ENCODE measurements at places on chromosomes 2 and 18.

DNA sequence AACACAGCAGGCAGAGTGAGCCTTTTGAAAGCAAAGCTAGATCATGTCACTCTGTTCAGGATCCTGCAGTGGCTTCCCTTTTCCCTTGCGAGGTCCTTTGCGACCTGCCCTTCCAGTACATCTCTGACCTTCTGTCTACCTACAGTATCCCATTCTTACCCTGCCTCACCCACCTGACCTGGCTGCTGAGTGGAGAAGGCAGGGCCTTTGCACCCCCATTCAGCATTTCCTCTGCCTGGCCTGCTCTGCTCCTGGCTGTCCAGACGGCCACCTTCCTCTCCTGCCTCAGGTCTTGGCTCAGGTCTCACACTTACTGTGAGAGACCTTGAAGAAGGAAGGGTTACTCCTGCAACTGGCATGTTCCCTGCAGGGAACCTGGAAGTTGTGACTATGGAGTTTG lies 77.4 kb downstream of the MAPRE2 start:
- no peak for DNase-seq

- DNase-seq: no peak
Measured at GRCh38 chr2:148623086-148623485, 21.5 kb upstream of the EPC2 start.

DNA sequence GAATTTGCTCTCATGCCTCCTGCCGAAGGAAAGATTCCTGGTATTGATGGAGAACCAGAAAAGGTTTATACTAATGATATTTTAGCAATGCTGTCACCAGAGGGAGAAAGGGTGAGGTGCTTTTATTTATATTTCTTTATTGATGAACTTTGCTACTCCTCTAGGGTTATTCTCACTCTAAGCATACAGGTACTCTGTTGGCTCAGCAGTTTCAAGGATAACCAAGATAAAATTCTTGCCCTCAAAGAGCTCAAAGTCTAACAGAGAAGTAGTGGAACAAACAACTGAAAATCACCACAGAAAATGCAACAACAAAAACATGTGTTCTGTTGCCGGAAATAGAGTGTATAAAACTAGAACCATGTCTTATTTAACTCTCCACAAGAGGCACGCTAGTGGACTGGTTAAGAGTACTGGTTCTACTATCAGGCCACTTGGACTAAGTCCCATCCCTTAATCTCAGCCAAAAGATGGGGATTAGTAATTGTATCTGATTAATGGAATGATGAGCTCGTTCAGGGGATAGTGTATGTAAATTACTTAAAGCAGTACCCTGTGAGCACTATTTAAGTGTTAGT lies 103.6 kb downstream of the DNAH6 start:
- DNase-seq: no peak

DNA sequence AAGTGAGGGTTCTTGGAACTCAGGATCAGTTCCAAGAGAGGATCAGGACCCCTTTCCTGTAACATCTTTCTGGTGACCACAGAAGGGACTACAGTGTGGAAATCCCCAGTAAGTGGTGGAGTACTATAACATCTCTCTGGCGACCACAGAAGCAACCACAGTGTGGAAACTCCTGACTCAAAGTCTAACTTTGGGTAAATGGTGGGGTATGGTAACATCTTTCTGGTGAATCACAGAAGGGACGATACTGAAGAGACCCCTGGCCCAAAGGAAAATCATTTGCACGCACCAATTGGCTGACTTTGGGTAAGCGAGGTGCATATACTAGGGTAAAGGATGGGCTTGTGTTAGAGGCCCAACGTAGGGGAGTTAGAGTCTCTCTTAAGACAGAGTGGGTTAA lies 56.3 kb upstream of the GULP1 start:
- no peak for DNase-seq

DNA sequence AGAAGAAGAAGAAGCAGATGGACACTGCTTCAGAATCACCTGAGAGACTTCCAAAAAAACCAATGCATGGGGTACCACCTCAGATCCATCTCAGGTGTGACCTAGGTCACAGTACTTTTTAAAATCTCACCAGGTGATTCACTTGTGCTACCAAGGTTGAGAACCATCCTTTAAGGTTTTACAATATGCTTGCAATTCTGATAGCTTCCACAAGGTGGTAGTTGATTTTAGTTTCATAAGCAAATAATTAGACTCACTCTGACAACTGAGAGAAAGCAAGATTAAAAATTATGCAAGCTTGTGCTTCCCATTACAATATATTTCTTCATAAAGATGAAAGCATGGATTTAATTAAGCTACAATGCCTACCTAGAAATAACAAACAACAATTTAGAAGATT lies 355.1 kb downstream of the EN1 start:
- DNase-seq: no peak

GRCh38 chr2:30691948-30692828 lies 115.1 kb downstream of the CAPN13 start:
- peak; percentile 52 for DNase-seq

GRCh38 chr18:61891894-61892293 lies 913 bp downstream of the RNF152 start:
- DNase-seq: no peak

- DNase-seq: peak; percentile 25
Measured at GRCh38 chr2:134225173-134225572, 28.7 kb upstream of the MGAT5 start.

GRCh38 chr18:58501066-58501896 lies 127.6 kb downstream of the ALPK2 start:
- no peak for DNase-seq

- DNase-seq: no peak
Measured at GRCh38 chr2:107393516-107393915, 433.2 kb upstream of the RGPD4 start.

GRCh38 chr2:238133499-238134392 lies 4.7 kb upstream of the KLHL30 start:
- DNase-seq: no peak

- DNase-seq: no peak
Measured at GRCh38 chr2:169222665-169223064, 139.7 kb downstream of the LRP2 start.

DNA sequence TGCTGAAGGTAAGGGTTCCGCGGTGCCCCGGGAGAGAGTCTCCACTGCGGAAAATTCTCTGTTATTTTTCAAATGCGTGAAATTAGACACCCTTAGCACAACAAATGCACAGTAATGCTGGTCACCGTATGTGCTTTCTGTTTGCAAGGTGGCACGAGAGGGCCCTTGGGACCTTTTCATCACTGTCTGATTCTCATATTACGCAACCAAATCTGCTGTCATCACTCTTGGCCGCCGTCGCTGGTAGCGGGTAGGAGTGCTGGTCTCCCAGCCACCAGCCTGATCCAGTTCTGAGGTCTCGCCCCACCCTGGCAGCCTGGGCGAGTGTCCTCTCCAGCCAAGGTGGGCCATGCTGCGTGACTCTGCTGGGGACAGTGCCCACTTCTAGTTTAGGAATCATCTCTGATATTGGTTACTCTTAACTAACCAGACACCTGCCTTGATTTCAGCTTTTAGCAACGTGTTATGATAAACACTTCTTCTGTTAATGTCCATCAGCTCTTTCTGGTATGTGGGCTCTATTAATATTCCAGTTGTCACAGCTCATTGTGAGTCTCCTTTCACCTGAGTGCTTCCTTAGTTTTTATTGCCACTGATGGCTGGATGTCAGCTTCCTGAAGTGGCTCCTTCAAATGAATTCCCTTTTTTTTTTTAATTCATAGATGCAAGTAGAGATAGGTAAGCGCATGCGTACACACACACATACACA lies 199.4 kb downstream of the GBX2 start:
- DNase-seq: no peak

GRCh38 chr2:100568989-100569388 lies 6.2 kb downstream of the PDCL3 start:
- no peak for DNase-seq

GRCh38 chr2:206004004-206004693 lies 81.8 kb downstream of the INO80D start:
- DNase-seq: peak; percentile 28

DNA sequence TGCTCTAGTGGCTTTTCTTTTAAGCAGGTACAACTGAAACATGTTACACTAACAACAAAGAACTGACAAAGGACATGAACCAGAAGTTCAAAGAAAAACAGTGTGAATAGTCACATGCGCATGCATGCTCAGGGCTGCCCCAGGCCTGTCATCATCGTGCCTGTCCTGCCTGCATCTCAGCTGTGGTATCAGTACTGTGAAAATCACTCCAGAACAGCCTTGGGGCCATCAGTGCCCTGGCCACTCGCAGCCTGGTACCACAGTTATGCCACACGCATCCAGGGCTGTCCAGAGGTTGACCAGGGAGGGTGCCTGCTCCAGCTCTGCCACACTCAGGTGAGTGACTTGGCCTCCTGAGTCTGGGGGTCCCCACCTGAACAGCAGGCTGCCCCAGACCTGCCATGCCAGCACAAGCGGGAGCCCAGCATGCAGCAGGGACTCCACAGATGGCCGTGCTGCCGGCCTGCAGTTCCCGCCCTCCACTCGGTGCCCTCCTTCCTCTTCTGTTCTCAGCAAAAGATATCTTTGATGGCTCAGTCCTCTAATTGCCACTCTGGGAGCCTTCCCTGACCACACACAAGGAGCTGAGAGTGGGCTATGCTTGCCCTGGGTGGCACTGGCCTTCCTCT lies 12.3 kb downstream of the LIMS2 start:
- DNase-seq: no peak

DNA sequence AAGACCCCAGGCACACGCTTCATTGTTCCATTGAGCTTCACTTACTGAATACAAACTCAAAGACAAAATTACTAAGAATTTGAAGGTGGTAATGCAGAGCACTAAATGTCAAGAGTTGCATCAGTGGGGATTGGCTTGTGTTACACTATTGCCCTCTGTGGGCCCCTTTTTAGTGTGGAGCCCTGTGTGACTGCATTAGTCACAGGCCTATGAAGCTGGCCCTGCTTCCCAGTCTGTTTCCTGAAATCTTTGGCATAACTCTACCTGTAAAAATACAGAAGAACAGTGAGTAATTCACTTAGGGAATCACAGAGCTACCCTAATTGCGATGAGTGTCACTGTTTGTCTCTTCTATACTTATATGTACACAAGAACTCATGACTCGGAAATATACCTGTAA lies 40.0 kb upstream of the STPG4 start:
- peak; percentile 47 for DNase-seq

GRCh38 chr2:128377071-128377910 lies 58.6 kb upstream of the HS6ST1 start:
- no peak for DNase-seq

DNA sequence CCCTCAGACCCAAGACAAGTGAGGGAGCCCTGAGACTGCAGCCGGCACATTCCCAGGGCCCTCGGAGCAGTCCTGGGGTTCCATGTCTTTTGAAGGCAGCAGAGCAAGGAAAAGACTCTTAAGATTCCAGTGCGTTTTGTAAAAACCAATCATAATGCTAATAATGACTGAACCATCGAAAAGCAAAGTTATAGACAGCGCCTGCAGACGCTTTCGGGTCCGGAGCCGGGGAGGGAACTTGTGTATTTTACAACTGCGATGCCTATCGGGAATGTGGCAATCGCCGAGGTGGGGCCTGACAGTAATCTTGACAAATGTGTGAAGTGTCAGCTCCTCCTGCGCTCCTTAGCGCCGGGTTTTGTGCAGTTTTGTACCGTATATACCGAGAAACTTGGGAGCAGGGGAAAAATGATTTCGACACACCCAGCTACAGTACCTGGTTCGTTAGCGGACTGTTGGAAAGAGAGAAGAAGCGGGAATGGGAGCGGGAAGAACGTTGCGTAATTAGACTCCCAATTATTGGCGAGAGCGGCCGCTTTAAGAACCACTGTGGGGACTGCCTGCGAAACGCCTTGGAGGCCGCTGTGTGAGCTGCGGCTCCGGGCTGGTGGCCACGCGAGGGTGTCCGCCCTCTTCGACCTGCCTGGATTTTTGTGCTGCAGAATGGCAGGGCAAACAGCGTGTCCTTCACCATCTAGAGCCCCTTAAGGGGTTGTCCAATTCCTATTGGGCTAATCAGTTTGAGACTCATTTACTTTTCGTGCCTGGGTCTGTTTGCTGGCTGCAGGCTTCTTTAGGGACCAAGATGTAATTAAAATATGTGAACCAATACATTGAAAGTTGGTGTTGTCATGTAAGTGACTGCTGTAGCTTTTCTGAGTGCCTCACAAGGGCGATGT lies 2.4 kb downstream of the EPAS1 start:
- DNase-seq: peak; percentile 83

DNA sequence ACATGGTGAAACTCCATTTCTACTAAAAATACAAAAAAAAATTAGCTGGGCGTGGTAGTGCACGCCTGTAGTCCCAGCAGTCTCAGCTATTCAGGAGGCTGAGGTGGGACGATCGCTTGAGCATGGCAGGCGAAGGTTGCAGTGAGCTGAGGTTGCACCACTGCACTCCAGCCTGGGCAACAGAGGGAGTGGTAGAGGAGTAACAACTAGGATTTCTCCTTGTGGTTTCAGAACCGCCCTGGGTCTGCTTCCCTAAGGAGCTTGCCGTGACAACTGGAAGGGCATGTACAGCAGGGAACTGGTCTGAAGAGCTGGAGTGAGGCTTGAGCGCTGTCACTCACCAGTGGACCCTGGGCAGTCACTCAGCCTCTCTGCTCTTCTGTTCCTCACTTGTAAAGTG lies 29.1 kb downstream of the REEP1 start:
- no peak for DNase-seq
